COLO829 (cell line): ENCODE measurements at places on chromosomes 13 and 19.
A peak's percentile ranks its signal among the peaks of the same experiment; 100 is the strongest.

- DNase-seq = no peak
These were observed 12.8 kb upstream of the SELENOW start for GRCh38 chr19:47765523-47766358.

DNA sequence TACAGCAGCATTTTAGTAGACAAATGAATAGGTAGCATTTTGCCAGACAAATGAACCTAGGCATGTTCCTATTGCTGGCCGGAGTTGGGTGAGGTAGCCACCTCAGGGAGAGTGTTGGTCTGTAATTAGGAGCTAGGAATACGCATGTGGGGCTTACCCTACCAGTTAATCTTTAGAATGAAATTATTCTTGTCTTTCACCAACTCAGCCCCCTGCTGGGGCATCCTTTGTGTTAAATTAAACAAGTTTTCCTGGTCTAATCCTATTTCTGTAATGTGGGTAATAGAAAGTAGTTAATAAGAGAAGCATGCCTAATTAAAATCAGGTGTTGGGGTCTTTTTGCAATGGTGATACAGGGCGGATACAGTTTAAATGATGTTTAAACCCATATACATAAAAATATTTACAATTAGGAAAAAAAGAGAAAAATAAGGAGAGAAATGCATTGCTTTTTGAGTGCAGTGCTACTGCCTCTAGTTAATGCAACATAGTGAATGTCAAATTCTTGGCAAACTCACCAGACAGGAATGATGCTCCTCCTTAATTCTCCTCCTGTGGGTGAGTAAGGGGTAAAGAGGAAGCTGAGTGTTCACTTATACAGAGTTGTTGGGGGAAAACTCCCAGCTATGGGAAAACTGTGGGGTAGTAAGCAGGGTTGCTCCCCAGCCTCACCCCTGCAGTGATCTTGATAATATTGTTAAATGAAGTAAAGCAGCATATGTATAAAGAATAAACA lies 276.4 kb upstream of the EDNRB start:
- DNase-seq = no peak

- DNase-seq = no peak
These were observed 3.4 kb upstream of the RPS11 start for GRCh38 chr19:49492573-49493405.

DNA sequence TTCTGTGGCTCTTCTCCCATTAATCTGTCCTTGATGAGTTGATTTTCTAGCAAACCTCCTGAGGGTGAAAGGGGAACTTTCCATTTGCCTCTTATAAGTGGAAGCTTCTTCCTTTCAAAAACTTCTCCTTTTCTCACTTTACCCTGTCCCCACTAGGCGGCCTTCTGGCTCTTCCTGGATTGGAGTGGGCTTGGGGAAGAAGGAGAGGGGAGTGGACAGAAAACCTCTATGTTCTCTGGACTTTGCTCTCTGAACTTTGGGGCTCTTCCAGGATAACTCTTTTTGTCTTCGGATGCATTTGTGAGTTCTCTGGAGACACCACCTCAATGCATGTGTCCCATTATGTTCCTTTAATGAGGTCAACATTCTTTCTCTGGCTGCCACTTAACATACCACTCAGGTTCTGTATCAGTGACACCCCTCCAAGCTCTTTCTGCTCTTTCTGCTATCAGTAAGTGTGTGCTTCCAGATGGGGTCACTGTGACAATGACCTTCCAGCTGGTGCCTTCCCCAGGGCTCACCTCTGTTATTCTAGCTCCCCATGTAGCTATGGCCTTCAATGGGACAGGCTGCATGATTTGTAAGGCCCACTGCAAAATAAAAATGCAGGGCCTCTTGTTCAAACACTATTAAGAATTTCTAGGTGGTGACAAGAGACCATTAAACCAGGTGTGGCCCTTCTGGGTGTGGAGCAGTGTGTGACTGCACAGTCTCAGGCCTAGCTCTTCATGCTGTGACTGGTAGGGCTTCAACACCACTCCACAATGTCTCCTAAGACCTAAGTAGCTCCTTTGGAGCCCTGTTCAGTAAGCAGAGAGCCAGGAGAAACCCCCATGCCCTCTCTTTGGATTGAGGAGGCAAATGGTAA lies 389.2 kb downstream of the EFNB2 start:
- no peak for DNase-seq

DNA sequence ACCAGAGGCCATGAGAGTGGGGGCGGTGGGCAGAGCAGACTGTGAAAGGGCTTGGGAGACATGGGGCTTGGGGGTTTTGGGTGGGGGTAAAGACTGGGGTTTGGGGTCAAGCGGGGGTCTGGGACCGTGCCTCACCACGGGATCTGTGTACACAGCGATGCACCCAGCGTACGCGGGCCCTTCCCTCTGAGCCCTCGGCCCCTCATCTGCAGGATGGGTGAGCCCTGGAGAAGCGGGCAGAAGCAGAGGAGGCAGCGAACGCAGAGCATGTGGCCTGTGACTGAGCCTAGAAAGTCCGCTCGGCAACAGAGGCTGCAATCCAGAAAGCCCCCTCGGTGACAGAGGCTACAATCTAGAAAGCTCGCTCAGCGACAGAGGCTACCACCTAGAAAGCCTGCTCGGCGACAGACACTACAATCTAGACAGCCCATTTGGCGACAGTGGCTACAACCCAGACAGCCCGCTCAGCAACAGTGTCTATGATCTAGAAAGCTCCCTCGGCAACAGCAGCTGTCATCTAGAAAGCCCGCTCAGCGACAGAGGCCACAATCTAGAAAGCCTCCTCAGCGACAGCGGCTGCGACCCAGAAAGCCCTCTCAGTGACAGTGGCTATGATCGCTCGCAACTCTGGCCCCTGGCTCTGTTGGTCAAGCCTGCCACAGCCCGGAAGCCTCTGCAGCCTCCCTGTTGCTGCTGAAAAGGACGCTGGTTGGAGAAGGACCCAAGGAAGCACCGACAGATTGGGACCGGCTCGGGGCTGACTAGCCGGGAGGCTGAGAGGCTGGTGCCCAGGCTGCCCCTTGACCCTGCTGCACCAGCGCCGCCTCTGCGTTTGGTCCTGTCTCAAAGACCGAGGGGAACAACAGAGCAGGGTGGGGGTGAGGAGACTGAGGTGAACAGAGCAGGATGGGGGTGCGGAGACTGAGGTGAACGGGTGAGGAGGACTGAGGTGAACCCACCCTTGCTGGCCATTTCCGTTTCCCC lies 68.6 kb downstream of the SPACA7 start:
- no peak for DNase-seq

DNA sequence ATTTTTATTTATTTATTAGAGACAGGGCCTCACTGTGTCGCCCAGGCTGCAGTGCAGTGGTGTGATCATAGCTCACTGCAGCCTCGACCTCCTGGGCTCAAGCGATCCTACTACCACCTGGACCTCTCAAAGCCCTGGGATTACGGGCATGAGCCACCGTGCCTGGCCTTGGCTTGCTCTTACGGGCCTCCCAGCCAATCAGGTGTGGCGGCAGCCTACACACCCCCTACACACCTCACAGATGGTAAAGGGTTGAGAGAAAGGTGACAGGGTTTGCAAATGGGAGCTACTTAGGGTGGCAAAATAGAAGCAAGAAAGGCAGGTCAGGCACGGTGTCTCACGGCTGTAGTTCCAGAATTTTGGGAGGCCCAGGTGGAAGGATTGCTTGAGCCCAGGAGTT lies 1.0 kb upstream of the ZBTB32 start:
- no peak for DNase-seq

GRCh38 chr13:68509734-68510621 lies 1279.8 kb upstream of the PCDH9 start:
- no peak for DNase-seq

- no peak for DNase-seq
These were observed 36.1 kb upstream of the USP29 start for GRCh38 chr19:57083711-57084110.

DNA sequence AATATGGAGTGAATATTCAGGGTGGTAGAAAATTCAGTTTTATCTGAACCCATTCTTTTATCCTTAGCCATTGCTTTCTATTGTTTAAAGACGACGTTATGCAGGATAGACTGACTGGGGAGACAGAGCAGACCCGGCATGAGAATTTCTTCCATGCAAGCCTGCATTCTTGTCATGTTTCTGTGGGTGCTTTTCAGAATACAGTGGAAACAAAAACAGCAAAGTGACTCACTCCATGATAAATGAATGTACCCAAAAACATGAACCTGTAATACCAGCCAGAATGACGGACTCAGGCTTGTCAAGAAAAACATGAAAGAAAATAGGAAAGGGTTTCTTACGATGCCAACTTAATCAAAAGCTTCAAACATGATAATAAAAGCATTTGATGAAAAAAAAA lies 924.0 kb downstream of the EFNB2 start:
- DNase-seq = no peak

GRCh38 chr13:108463340-108463739 lies 166.1 kb upstream of the MYO16 start:
- peak; percentile 90 for DNase-seq

DNA sequence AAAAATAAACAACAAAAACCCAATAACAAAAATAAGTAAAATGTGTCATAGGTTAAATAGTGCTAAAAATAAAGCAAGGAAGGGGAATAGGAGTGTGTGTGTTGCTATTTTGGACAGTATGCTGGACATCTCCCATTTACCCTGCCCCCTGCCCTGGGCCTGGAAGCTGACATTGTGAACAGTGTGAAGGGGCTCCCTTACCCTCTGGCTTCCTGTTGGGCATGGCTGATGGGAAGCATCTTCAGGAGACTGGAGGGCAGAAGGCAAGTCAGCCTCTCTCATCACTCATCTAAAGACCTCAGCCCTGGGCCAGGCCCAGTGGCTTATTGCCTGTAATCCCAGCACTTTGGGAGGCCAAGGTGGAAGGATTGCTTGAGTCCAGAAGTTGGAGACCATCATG lies 26.7 kb downstream of the KCTD15 start:
- no peak for DNase-seq

- DNase-seq = no peak
These were observed 9.5 kb downstream of the SEMA6B start for GRCh38 chr19:4550018-4550417.

DNA sequence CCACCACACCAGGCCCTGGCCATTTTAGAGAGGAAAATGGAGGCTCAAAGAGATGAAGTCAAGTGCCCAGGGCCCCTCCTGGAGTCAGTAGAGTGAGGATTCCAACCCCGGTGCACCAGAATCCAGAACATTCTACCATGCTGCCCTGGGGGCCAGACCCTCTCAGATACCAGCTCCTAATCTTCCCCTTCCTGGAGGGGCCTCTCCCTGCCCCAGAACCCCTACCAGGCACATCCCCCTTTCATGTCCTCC lies 11.1 kb downstream of the CAPN12 start:
- DNase-seq = no peak

GRCh38 chr13:93388701-93389100 lies 162.1 kb downstream of the GPC6 start:
- no peak for DNase-seq

GRCh38 chr13:75705395-75705794 lies 69.3 kb downstream of the LMO7 start:
- no peak for DNase-seq

- DNase-seq = no peak
These were observed 4.8 kb downstream of the PEAK3 start for GRCh38 chr19:2277138-2277537.

GRCh38 chr13:40652588-40652940 lies 13.9 kb downstream of the FOXO1 start:
- no peak for DNase-seq

DNA sequence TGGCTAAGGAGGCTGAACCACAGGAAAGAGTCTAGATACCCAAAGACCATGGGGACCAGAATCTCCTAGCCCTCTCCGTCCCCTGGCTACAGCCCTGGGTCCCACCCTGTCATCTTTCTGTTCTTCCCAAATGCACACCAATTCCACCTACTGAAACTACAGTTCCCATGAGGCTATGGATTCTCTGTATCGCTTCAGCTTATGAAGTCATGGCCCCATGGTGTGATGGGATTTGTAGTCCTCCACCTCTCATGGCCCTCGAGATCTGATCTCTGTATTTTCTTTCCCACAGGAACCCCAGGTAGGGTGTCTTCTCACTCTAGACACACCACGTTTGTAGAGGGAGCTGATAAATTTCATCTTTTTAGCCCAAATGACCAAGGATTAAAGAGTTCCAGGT lies 11.8 kb downstream of the PTPRH start:
- DNase-seq = no peak

DNA sequence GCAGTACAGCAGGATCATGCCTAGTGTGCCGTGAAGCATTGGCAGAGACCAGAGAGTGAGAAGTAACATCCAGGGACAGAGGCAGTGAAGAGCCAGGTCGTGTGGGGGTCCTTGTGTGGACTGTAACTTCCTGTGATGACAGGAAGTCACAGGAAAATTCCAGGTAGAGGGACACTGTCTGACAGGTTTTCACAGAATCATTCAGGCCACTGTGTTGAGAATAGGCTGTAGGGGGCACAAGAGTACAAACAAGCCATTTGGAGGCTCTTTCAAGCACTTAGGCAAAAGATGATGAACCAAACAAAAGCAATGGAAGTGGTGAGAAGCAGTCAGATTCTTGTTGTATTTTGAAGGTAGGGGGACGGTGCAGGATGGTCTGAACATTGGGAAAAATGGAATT lies 46.4 kb downstream of the N4BP2L1 start:
- peak; percentile 23 for DNase-seq

DNA sequence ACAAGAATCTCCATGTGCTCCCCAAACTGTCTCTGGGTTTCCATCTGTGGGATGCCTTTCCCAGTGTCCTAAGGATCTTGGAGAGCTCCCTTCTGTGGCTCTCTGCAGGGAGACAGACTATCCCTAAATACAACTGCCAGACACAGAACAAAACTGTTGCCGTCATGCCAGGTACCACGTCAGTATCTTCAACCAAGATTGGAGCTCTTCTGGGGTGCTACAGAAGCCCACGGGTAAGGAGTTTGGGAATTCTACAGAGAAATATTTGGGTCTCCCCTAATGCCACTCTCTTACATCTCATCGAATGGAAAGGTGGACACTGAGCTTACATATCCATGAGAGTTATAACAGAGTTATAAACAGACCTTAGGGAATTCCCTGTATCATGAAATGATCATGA lies 4.9 kb upstream of the MBD3L3 start:
- no peak for DNase-seq

DNA sequence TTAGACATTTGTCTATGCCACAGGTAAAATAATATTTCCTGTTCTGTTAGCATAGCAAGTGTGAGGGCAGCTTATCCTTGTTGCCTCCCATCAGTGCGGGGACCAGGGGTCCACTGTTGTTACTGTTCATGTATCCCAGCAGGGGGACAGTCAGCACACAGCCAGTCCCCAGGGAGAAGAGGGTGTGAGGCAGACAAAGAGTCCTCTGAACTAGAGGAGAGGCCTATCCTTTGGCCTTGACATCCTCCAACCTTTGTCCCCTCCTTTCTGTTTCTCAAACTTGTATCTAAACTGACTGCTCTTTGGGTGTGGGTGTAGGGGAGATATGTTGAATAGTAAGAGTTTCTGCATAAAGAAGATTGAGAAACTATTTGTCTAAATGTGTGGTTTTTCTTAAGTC lies 2.9 kb upstream of the GPR18 start:
- no peak for DNase-seq

- DNase-seq = peak; percentile 76
These were observed 7.7 kb downstream of the NDUFB7 start for GRCh38 chr19:14563989-14564651.

GRCh38 chr19:15457701-15458484 lies 6.5 kb downstream of the RASAL3 start:
- no peak for DNase-seq
